HFFc6 (cell line): ENCODE measurements at places on chromosomes 7 and 10.
A peak's percentile ranks its signal among the peaks of the same experiment; 100 is the strongest.

GRCh38 chr10:87094373-87095235 lies at the start of the genes GLUD1 and SHLD2:
TSS of gene GLUD1 (minus strand) at chr10:87094843. CDS start at chr10:87094769, 74 bp downstream.
TSS of gene SHLD2 (plus strand) at chr10:87095206. CDS start at chr10:87151355, 56,149 bp downstream.
- peak; percentile 85 for DNase-seq

DNA sequence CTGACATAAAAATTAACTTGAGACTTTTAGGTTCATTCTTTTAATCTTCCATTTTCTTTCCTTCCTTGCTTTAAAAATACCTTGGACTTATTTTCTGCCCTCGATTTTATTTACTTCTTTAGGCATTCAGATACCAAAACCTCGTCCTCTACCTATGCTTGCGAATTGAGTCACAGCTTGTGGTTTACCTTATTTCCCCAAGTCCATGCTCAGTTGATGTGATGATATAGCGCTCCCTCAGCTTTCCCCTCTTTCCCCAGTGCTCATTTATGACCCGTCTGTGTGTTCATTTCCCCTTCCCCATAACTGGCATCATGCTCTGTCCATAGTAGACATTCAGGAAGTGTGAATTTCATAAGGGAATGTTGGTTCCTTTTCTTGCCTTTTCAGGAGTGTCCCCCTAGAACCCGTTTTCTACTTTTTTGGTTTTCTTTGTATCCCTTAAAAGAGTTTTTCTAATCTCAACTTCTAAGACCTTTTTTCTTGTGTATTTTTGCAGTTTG lies 19.1 kb upstream of the PRKRIP1 start:
- no peak for DNase-seq

GRCh38 chr7:128737867-128738385 lies 1.2 kb upstream of the CALU start:
- DNase-seq: peak; percentile 89

DNA sequence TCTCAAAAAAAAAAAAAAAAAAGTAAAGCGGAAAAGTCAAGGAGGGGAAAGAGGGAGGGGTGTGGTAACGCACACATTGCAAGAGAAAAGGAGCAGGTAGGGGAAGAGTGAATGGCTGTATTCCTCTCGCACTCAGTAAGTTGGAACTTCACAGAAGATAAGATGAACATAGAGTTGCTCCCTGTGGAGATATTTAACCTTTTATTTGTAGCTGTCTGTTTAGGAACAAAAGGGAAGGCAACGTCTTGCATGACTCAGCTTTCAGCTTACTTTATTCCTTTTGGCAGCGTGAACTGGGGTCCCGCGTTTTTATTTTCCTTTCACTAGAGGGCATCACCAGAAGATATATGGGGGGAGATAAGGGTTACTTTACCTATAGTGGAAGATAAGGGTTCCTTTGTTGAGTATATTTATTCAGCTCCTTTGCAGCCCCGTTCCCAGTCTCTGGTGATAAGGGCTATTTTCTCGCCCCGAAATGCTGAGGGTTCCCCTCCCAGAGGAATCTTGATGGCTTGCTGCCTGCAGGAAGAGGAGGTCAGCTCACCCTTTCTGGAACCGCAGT lies 78.5 kb downstream of the APBB1IP start:
- DNase-seq: no peak
